ENCODE measurements at places on chromosomes 7 and 10.

- DNase-seq = no peak
Observed at GRCh38 chr10:4545062-4545461, 280.9 kb upstream of the AKR1E2 start.

GRCh38 chr10:7533657-7534479 is 123.0 kb upstream of the SFMBT2 start:
- DNase-seq = no peak

GRCh38 chr10:497898-498451 is 191.5 kb downstream of the DIP2C start:
- no peak for DNase-seq

DNA sequence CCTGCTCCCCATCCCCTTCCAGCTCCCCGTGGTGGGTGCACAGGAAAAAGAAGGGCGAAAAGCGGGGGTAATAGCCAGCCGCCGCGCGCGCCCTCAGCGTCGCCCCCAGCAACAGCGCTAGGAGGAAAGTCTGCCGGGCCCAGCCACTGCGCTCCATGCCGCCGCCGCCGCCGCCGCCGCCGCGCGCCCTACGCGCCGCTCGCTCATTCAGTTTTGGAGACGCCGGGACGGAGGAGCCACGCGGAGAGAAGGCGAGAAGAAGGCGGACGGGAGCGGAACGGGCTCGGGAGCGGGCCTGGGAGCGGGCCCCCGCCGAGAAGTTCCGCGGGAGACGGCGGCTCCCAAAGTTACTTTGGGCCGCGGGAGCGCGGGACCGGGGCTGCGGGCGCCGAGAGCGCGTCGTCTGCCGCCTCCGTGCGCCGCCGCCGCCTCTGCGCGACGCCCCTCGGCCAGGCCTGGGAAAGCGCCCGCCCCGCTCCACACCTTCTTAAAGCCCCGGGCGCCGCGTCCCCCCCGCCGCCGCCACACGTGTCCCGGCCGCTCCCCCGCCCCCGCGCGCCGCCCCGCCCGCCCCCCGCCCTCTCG is at the start of gene RELN:
RELN (minus strand) TSS at position 459 of the 585 bp plus-strand sequence; CDS start at position 157, 302 bp downstream.
- no peak for DNase-seq

DNA sequence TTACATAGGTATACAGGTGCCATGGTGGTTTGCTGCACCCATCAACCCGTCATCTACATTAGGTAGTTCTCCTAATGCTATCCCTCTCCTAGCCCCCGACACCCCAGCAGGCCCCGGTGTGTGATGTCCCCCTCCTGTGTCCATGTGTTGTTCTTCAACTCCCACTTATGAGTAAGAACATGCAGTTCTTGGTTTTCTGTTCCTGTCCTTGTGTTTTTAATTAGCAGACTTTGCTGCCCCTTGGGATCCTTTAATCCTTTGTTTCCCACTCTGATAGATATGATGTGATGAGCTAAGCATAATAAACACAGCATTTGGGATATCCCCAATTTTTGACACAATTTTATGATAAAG is 71.1 kb upstream of the PALS2 start:
- no peak for DNase-seq

GRCh38 chr7:155002411-155003091 is 373 bp downstream of the PAXIP1 start:
- no peak for DNase-seq

GRCh38 chr7:134021836-134022235 is 105.3 kb upstream of the LRGUK start:
- DNase-seq = no peak

- DNase-seq = no peak
Observed at GRCh38 chr7:2530071-2530987, 10.8 kb downstream of the LFNG start.

DNA sequence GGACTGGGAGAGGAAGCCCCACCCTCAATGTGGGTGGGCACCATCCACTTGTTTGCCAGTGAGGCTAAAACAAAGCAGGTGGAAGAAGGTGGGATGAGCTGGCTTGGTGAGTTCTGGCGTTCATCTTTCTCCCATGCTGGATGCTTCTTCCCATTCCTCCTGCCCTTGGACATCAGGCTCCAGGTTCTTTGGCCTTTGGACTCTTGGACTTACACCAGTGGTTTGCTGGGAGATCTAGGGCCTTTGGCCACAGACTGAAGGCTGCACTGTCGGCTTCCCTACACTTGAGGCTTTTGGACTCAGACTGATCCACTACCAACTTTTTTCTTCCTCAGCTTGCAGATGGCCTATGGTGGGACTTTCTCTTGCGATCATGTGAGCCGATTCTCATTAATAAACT is 106.3 kb downstream of the HERPUD2 start:
- no peak for DNase-seq

GRCh38 chr10:48470115-48470892 is 134.6 kb downstream of the ARHGAP22 start:
- no peak for DNase-seq

DNA sequence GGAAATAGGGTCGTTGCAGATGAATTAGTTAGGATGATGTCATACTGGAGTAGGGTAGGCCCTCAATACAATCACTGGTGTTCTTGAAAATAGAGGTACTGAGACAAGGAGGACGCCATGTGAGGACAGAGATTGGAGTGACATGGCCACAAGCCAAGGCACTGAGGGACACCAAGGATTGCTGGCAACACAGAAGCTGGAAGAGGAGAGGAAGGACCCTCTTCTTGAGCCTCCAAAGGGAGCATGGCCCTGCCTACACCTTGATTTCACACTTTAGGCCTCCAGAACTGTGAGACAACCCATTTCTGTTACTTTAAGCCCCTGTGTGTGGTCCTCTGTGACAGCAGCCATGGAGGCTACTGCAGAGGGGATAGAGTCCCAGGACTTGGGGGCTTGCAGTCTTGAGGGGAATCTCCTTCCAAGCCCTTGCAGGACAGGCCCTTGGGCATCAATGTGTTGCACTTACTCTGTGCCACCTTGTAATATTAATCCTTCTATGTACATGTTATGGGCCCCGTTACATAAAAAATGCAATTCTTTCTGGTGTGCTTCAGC is 3.7 kb upstream of the AOC1 start:
- no peak for DNase-seq

- DNase-seq = no peak
Observed at GRCh38 chr10:111130471-111130870, 53.6 kb downstream of the ADRA2A start.

GRCh38 chr7:100102950-100103840 is 1.8 kb downstream of the AP4M1 start:
- no peak for DNase-seq

DNA sequence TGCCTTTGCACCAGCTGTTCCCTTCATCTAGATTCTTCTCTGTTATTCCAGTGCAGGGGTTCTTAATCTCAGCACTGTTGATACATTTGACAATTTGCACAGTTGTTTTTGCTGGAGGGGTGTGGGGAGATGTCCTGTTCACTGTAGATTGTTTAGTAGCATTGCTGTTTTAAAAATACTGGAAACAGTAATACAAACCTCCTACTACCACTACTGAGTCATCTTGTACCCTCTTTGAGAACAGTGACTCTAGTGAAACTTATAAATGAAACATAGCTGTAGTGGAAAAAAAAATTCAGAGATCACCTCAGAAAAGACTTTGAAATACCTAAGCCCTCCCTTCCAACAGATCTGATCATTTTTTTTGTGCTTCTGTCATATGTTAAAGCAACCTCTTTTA is 154.8 kb upstream of the TMEM196 start:
- no peak for DNase-seq

DNA sequence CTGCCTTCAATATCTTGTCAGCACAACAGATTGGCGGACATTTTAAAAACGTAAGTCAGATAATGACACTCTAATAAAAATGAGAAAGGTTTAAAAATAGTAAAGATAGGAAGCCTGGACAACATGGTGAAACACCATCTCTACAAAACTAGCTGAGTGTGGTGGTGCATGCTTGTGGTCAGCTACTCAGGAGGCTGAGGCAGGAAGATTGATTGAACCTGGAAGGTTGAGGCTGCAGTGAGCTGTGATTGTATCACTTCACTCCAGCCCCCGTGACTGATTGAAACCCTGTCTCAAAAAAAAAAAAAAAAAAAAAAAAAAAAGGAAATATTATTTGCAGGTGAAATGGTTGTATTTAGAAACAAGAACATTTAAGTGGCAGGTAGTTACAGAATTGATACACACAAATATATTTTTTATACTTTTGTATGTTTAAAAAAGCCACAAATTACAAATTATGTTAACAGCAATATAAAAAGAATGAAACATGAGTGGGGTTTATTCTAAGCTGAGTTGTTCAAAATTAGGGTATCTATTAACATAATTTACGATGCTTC is 141.9 kb downstream of the ADK start:
- no peak for DNase-seq

GRCh38 chr7:84085147-84085546 is 109.4 kb downstream of the SEMA3A start:
- DNase-seq = no peak

DNA sequence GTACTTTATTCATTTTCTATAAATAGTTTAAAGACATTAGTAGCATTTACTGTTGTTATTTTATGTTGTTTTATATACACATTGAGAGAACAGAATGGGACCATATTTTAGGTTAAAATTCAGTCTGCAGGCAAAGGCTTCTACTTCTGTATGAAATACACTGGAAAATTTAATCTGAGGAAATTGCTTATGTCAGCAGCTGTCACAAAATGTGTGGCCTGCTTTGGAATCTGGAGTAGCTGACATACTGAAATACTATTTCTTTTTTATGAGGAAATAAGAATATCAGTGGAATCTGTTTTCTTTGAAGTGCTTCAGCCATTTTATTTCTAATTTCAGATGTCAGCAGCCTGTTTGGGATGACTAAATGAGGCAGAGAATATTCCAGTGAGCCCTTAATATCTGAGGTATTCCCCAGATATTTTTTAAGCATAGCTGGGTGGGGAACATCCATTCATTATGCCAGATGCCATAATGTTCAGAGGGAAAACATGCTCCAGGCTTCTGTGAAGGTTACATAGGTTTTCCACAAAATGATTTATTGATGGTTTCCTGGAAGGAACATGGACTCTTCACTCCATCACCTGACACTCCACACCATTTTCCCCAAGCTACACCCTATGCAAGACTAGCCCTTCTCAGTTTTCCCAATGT is 267.1 kb downstream of the ARL4A start:
- DNase-seq = no peak

DNA sequence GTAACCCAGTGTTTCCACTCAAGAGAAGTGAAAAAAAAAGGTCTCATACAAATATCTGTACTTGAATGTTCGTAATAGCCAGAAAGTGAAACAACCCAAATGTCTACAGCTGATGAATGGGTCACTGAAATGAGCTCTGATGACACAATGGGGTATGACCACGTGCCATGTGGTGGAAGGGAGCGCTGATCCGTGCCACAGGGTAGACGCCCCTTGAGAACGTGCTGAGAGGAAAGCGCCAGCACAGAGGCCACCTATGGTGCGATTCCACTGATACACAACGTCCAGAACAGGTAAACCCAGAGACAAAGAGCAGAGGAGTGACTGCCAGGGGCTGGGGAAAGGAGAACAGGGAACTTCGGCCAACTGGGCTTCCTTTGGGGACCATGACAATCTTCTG is 50.3 kb downstream of the MAD1L1 start:
- DNase-seq = no peak

- no peak for DNase-seq
Observed at GRCh38 chr7:111780527-111780926, 218.2 kb upstream of the IMMP2L start.

DNA sequence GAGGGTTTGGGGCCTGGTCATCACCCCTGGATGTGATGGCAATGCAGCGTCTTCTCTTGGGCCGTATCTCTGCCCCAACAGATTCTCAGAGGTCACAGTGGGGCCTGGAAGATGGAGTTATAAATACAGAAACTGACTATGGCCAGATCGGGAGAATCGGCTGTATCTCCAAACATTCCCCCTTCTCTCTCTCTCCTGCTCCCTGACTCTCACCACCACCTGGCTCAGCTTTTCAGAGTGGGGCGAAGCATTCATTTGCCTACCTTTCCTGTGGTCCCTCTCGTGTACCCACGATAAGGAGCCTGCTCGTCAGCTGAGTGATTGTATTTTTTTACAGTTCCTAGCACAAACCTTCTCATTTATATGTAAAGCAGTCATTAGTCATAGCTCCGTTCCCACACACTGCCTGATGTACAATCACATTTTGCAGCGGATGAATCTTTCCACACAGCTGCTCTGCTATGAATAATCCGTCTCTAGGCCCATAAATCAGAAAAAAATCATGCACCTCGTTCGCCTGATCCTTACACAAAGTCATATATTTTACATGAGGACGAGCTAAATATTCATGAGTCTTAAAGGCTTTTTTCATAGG is 23.2 kb upstream of the BTRC start:
- DNase-seq = no peak

- no peak for DNase-seq
Observed at GRCh38 chr7:127437837-127438236, 45.3 kb upstream of the ZNF800 start.

DNA sequence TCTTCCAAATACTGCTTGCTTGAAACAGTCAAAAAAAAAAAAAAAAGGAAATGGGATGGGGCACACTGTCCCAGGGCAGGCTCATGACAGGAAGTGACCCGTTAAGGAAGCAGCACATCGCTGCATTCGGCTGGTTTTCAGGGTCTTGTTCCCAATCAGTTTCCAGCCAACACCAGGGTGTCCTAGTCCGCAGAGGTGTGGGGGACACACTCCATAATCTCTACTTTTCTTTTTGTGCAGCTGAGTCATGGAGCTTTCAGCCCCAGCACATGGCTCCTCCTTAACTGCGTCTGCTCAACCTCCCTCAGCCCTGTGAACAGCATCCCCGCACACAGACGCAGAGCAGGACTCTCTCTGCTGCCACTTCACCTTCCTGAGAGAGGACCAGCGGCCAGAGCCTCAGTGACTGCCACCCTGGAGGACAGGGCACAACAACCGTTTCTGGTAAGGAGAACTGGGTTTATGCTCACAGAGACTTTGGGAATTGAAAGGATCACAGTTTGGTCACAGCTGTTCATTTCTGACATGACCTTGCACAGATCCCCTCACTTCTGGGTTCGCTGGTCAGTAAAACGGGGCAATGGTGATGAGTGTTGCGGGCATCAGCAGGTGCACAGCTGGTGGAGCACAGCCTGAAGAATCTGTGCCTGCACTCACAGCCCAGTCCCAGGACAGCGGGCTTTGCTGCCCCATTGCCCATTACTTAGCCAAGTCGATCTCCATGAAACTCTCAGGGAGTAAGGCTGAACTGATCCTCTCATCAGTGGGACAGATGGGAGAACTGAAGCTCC is at the start of gene GIMAP5:
GIMAP5 (plus strand) TSS at position 154 of the 791 bp plus-strand sequence. CDS start 3,467 bp downstream, outside the sequence.
- no peak for DNase-seq

DNA sequence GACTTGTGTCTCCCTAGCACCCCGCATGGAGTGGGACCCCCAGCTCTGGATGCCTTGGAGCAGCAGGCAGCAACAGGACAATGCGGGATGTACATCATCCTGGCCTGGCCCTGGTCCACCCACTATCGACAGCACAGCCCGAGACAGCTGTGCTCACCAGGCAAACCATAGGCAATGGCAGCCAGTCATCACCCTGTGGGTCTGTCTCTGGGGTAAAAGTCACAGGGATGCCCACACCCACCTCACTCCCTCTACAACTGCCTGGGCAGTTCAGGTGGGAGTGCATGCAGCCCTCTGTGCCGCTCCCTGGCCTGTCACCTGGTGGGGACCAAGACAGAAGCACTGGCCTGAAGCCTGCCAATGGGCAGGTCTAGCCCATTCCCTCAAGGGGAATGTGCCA is 147.8 kb downstream of the GRID1 start:
- no peak for DNase-seq

Data from stimulated activated CD8-positive, alpha-beta memory T cell treated with anti-CD3 and anti-CD28 coated beads, Interleukin-15, amount 100 ng/mL, for 48 hours (primary cell).